ENCODE measurements at places on chromosomes 6 and 20. TPM values are rescaled to one million over a fixed set of nuclear protein-coding genes. Genes with fewer than 3 reads are reported as not detected.

RAB44 gene
- total RNA-seq: 0.32 TPM

CLPSL2 gene
- not detected for total RNA-seq

PLTP gene
- total RNA-seq: 141 TPM

SPINT3 gene
- not detected for total RNA-seq

C6orf52 gene
- total RNA-seq: not detected

GRCh38 chr6:106782536-106783285 lies 153.3 kb downstream of the QRSL1 start:
- DNase-seq: no peak

GRCh38 chr20:56392881-56393482 lies 537 bp downstream of the CSTF1 start:
- DNase-seq: no peak

DNA sequence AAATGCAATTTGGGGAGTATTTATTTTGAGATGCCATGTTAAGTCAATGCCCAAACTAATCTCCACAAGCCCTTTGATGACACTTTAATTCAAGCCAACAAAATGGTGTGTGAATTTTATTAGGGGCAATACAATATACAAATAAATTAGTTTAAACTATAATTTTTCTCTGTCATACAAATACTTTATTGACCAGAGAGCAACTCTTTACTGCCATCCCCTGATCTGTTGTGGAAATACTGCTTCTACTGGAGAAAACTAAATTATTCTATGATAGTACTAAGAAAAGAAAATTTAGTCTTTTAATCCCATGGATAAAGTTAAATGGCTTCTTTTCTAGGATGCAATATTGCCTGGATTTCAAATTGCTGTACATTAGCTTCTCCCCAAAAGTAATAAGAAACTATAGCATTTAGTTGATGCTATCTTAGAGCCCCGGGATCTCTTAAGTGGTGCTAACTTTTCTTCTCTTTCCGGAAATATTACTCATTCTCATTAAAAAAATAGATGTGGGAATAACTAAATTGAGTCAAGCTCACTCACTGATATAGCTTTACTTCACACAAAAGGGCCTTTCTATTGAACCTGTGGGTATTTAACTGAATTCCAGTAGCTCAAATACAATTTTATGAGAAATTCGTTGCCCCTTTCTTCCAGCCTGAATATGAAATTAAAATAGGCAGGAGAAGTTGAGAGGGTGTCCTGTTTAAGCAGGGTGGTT lies 49.2 kb downstream of the SMPDL3A start:
- peak; percentile 46 for DNase-seq

DNA sequence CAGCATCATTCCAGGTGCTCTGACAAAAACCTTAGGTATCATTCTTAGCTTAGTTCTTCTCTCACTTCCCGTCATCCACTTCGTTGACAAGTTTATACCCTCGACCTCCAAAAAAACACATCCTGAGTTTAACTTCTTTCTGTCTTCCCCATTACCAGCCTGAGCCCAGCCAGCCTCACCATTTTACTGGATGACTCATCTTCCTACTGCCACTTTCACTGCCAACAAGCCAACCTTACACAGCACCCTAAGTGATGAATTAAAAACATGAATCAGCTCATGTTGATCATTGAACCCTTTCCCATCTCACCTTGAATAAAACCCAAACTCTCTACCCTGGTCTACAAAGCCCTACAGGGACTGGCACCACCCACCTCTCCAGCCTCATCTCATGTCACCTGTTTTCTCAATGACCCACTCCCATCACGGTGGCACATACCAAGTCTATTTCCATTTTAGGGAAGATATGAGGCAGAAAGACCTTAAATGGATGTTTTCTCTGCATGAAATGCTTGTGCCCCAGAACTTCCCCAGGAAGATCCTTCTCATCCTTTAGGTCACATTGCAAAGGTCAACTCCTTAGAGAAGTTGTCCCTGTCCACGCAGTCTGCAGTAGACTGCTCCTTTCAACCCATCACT lies 9.9 kb upstream of the UST start:
- no peak for DNase-seq

DNA sequence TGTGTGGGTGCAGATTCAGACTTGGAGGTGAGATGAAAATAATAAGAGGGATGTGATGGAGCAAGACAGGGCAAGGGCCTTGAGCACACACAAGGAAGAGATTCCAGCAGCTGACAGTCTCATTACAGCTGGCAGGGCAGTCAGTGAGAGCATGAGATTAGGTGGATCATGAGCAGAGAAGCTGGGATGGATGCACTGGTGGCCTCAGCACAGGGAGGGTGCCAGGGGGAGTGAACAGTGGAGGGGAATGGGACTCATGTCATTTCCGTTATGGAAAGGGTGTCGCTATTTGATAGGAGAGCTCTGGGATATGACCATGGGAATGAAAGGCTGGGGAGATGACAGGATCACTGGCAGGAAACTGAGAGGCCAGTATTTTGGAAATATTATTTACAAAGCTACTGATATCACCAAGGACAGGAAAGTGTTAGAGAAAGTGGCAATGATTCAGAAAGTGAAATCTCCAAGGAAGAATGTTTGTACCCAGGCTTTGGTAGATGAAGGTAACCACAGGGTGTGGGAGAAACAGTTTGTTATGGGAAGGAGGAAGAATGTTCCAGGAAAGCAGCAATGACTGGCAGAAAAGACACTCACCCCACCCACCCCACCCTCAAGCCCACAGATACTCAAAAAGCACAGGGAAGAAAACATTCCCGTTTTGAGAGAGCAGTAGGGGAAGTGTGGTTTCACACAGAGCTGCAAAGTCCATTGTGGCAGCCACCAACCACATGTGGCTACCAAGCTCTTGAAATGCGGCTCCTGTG lies 214.7 kb upstream of the PROKR2 start:
- no peak for DNase-seq

DNA sequence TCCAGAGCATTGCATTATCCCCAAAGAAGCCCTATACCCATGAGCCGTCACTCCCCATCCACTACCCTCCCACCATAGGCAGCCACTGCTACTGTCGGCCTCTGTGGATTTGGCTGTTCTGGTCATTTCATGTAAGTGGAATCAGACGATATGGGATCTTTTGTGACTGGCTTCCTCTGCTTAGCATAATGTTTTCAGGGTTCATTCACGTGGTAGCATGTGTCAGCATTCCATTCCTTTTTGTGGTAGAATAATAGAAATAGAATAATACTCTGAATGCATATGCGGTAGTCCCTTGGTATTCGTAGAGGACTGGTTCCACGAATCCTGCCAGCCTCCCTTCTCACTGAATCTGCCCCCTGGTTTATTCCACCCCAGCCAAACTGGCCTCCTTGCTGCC lies 402.6 kb upstream of the SULF2 start:
- DNase-seq: no peak

GRCh38 chr20:17560344-17561074 lies 9.4 kb upstream of the DSTN start:
- no peak for DNase-seq

DNA sequence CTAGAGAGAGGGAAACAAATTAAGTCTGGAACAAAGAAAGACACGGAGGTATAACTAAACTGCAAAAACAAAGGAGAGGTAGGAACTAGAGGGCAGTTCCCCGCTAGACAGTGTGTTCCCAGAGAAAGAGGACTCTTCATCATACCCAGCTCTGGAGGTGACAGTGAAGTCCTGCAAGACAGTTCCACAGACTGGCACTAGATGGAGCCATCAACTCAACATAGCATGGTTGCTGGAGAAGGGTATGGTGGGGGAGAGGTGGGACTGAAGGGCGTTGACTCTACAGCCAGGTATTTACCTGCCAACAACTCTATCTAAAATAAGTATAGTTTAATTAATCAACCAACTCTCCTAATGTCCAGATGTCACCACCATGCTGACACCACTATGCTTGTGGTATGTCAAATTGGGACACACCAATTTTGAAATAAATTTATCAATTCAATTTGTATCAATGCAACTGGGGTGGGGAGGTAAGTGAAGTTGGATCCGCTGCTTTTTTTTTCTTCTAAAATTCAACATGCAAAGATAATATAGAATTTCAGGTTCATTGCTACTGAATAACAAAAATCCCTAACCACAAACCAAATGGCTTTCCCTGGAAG lies 9.7 kb downstream of the BACH2 start:
- DNase-seq: no peak

GRCh38 chr20:58899512-58899911 lies 47.0 kb downstream of the GNAS start:
- DNase-seq: no peak

- DNase-seq: no peak
These were observed 33.6 kb downstream of the METTL24 start for GRCh38 chr6:110324548-110324947.

GRCh38 chr6:108730635-108731515 lies 117.3 kb upstream of the ARMC2 start:
- no peak for DNase-seq

Measured in mucosa of descending colon (tissue), 3 donors.